Heart right ventricle (tissue), 16 donors: ENCODE measurements at places on chromosomes 13 and 19. TPM values are rescaled to one million over a fixed set of nuclear protein-coding genes. Genes with fewer than 3 reads are reported as not detected.

DNA sequence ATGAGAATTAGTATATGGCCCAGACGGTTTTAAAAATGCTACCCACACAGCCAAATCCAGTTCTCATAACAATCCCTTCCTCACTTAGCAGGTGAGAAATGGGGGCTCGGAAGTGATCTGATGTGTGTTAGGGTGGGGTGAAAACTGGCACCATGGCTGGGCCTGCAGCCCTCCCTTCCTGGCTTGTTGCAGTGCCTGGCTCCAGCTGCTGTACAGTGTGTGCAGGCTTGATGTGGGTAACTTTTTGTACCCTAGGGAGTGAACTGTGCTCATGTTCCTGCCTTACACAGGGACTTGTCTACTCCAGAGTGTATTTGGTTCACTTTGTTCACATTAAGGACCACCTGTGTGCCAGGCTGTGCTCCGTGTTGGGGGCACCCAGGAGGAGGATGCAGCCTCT lies 177.2 kb downstream of the LMO7 start:
- no peak for DNase-seq

The ZNF66 gene
- 1.7 TPM for total RNA-seq

GRCh38 chr13:60012488-60012887 lies 151.2 kb downstream of the DIAPH3 start:
- no peak for DNase-seq

DNA sequence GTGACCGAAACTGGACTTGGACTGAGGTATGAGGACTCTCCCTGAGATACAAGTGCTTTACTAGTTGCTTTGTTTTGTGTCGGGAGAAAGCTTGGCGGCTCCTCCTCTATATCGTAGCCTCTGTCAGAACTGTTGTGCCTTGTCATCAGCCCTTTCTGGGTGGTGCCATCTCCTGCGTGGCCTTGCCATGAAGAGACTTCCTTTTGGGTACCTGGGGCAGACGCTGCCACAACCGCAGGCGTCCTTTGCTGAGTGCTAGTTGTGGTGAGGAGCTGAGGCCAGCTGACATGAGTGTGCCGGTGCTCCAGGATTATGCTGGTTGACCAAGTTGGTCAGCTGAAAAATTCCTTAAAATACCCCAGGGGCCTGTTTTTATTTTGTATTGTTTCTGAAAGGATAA lies 124.5 kb downstream of the AKAP11 start:
- DNase-seq: no peak

The AP1M2 gene
- not detected for total RNA-seq

The NCR1 gene
- total RNA-seq: not detected

DNA sequence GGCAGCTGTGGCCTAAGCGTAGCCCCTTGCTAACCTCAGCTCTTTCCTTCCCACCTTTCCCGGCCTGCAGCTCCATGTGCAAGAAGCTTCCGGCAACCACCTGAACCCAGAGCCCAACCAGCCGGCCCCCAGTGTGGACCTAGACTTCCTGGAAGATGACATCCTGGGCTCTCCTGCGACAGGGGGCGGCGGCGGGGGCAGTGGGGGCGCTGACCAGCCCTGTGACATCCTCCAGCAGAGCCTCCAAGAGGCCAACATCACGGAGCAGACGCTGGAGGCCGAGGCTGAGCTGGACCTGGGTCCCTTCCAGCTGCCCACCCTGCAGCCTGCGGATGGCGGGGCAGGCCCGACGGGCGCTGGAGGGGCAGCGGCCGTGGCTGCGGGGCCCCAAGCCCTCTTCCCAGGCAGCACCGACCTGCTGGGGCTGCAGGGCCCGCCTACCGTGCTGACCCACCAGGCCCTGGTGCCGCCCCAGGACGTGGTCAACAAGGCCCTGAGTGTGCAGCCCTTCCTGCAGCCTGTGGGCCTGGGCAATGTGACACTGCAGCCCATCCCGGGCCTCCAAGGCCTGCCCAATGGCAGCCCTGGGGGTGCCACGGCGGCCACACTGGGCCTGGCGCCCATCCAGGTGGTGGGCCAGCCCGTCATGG lies 33.8 kb upstream of the EHD2 start:
- no peak for DNase-seq

- peak; percentile 70 for DNase-seq
Measured at GRCh38 chr19:5103061-5103701, 134.3 kb downstream of the KDM4B start.

The NEK3 gene
- 5.8 TPM for total RNA-seq

The ZNF439 gene
- total RNA-seq: 4.9 TPM

- peak; percentile 74 for DNase-seq
Measured at GRCh38 chr19:45641274-45642105, 2.3 kb upstream of the EML2 start.

The ZNF653 gene
- 4.8 TPM for total RNA-seq

- no peak for DNase-seq
Measured at GRCh38 chr19:50490991-50491472, 14.4 kb upstream of the GARIN5A start.

- DNase-seq: no peak
Measured at GRCh38 chr13:109809216-109809932, 23.0 kb upstream of the IRS2 start.

DNA sequence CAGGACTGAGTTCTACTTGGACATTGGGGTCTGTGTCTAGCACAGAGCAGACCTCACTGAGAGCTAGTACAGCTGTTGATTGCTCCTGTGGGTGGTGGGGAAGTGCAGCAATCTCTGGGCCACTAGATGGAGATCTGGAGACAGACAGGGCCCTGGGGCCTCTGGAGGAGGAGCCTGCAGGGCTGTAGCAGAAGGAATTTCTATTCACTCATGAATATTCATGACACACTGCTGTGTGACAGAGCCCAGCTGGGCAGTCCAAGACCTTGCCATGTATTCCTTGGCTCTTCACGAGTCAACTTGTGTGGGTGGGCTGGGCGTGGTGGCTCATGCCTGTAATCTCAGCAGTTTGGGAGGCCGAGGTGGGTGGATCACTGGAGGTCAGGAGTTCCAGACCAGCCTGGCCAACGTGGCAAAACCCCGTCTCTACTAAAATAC lies 37.5 kb downstream of the SUGP2 start:
- peak; percentile 33 for DNase-seq

DNA sequence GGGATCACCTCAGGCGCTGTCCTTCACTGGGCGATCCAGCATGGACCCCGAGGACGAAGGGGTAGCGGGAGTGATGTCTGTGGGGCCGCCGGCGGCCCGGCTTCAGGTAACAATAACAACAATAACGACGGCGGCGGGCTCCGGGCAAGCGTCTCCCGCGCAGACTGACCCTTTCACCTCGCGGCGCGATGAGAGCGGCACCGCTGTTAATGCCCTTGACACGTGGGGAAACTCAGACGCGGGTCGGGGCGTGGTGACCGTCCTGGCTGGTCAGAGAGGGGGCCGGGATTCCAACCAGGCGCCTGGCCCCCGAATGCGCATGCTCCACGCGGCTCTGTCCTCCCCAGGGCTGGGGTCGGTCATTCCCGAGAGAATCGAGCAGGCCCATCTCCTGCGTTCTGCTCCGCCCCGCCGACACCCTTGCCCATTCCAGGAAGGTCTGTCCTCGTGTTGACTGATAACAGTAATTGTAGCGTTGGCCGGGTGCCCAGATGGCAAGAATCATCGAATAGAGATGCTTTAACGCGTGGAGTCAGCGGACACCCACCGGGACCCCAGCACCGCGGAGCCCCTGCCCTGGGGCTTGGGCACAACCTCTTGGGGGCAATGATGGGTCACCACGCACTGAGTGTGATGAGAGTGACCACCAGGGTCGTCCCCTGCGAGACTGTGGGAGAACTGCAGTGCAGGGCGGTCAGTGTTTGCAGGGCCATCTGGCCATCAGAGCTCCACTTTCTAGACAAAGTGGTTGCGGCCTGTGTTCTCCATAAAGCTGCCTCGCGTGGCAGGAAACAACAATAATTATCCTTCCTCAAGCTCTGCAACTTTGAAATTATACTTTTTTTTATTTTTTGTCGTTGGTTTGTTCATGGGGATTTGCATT lies 528 bp downstream of the ZNF8 start:
- peak; percentile 89 for DNase-seq

- no peak for DNase-seq
Measured at GRCh38 chr13:43953370-43953769, 73.7 kb downstream of the LACC1 start.

GRCh38 chr19:53703361-53703760 lies 71.6 kb downstream of the DPRX start:
- DNase-seq: no peak

GRCh38 chr13:28885181-28885580 lies 65.0 kb downstream of the MTUS2 start:
- DNase-seq: no peak

The ZNF582 gene
- total RNA-seq: 3.1 TPM

- no peak for DNase-seq
Measured at GRCh38 chr19:46544651-46545050, 49.0 kb upstream of the PNMA8B start.

DNA sequence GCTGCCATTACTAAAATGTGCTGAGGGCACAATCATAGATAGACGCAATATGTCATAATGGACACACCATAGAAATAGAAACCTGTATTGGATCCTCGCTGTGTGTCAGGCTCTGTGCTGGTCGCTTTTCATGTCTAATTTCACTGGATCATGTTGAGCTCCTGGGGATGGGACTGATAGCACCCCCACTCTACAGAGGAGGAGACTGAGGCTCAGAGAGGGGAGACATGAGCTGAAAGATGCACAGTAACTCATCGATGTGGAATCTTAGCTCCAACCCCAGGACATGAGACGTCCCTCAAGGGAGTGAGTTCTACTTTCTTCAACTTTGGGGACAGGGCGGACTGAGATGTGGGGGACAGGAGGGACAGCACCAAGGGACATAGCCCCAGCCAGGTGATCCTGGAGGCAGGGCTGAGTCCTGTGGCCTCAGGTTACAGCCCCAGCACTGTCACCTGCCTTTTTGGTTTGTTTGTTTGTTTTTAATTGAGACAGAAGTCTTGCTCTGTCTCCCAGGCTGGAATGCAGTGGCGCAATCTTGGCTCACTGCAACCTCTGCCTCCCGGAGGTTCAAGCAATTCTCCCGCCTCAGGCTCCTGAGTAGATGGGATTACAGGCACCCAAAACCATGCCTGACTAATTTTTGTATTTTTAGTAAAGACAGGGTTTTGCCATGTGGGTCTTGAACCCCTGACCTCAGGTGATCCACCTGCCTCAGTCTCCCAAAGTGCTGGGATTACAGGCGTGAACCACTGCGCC lies 6.6 kb upstream of the GIPC1 start:
- no peak for DNase-seq

The ZNF547 gene
- 3.1 TPM for total RNA-seq

DNA sequence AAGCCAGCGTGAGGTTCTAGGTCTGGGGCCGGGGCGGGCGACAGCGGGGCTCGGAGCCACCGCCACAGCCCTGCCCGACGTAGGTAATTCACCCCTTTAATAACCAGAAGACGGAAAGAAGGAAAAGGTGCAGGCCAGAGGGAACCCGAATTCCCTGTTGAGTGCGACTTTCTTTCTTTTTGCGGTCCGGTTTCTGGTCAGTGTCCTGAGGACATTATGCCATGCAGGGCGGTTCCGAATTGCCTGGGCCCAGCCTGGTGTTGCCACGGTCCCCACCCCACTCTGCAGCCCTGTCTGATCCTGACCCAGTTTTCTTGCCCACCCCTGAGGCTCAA lies 18.4 kb upstream of the TFDP1 start:
- DNase-seq: no peak

- DNase-seq: no peak
Measured at GRCh38 chr19:50497022-50497405, 14.0 kb downstream of the JOSD2 start.

GRCh38 chr19:1349211-1349610 lies 34.5 kb upstream of the NDUFS7 start:
- DNase-seq: no peak

The IGFL2 gene
- total RNA-seq: not detected

The ACTMAP gene
- total RNA-seq: 11.4 TPM

- no peak for DNase-seq
Measured at GRCh38 chr19:10417541-10418234, 2.6 kb upstream of the PDE4A start.

DNA sequence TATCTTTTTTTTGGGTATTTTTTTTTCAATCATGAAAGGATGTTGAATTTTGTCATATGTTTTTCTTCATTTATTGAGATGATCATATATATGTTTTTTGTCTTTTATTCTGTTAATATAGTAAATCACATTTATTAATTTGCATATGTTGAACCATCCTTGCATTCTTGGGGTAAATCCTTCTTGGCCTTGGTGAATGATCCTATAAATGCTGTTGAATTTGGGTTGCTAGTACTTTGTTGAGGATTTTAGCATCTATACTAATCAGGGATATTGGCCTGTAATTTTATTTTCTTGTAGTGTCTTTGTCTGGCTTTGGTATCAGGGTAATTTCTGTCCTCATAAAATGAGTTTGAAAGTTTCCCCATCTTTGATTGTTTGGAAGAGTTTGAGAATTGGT lies 199.9 kb downstream of the B3GLCT start:
- DNase-seq: no peak

The SPATA13 gene
- 19.2 TPM for total RNA-seq

- no peak for DNase-seq
Measured at GRCh38 chr13:46570273-46570672, 17.3 kb downstream of the LRCH1 start.

- no peak for DNase-seq
Measured at GRCh38 chr19:33280351-33280921, 21.9 kb downstream of the CEBPA start.

The INSL3 gene
- not detected for total RNA-seq

DNA sequence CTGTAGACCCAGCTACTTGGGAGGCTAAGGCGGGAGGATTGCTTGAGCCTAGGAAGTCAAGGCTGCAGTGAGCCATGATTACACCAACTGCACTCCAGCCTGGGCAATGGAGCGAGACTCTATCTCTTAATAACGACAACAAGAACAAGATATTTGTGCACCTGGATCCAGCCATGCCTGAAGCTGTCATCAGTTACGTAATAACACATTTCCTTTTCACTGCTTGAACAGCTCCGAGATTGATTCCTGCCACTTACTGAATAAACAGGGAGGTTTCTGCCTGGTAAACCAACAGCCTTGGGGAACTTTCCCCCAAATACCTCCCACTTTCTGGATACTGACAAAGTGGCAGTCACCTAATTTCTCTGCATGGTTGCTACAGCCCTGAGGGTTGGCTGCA lies 5.4 kb downstream of the KANK2 start:
- no peak for DNase-seq

DNA sequence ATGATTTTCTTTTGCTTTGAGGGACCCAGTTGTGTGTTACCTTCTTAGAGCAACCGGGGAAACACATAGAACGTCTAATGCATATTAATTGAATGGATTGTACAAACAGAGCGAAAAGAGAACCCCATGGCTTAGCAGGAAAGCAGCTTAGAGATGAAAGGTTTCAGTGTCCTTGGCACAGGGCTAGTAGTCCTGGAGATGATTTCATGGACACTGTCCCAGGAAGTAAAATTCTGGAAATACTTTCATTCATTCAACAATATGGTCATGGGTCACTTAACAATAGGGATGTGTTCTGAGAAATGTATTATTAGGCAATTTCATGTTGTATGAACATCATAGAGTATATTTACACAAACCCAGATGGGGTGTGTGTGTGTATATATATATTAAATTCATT lies 9.7 kb upstream of the FUT2 start:
- no peak for DNase-seq

The SCN1B gene
- total RNA-seq: 44.7 TPM

- no peak for DNase-seq
Measured at GRCh38 chr19:16112778-16113177, 1.1 kb downstream of the RAB8A start.

- no peak for DNase-seq
Measured at GRCh38 chr13:105200181-105200580, 1335.3 kb downstream of the EFNB2 start.
